Regular cardiac myocyte (primary cell): ENCODE measurements at places on chromosomes 1 and 21. TPM values are rescaled to one million over a fixed set of nuclear protein-coding genes. Genes with fewer than 3 reads are reported as not detected.

The GJB3 gene
- total RNA-seq, result under 0.01 TPM in 2 replicates

The TNFRSF1B gene
- 9.6 and 15.2 TPM in 2 replicates for total RNA-seq

The LAMC1 gene
- 808 and 1,362 TPM in 2 replicates for total RNA-seq

The MCOLN3 gene
- under 0.01 and 0.28 TPM in 2 replicates for total RNA-seq

The HAPLN2 gene
- total RNA-seq, result not detected in 2 replicates
